ENCODE measurements at places on chromosomes 5 and 9.

DNA sequence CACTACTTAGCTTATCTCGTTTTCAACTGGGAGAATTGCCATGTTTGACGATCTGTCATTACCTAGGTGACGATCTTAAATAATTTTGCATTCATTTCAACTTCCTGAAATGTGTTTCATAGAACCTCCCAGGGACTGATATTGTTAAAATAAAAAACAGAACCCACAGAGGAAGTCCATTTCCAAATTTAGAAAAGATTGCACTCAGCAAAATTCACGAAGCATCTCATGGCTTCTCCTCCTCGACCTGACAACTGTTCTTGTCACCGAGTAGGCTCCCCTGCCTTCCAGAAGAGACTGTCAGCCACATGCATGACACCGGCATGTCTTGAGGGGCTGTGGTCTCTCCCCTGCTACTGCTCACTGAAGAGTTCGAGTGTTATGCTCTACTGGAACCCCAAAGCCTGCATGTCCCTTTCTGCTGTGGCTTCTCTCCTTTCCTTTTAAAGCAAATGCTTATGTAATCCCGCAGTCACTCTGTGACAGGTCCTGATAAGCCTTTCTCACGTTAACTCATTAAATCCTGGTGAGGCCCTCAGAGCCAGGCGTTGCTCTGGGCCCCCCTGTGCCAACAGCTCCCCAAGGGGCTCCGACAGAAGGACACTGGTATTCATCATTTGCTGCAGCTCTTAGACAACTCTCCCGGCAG, 26.8 kb upstream of the ANKRD33B start:
- DNase-seq = no peak

DNA sequence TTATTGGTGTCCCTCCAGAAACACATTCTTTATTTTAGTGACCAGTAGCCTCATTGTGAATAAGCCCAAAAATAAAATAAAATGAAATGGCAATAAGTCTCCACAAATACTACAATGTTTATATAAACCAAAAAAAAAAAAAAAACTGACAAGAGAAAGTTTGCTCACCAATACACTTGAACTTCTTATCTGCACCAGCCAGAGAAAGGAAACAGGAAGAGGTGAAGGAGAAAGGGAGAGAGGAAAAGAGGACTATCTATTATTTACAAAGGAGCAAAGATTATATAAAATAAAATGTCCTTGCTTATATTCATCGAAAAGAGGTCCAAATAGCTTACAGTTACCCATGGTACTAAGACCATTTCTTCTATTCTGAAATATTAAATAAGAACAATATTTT, 176.4 kb upstream of the CCNG1 start:
- DNase-seq = no peak

GRCh38 chr9:114283551-114284111, 39.3 kb upstream of the ORM1 start:
- no peak for DNase-seq

GRCh38 chr5:35919191-35919590, 19.2 kb downstream of the CAPSL start:
- no peak for DNase-seq

GRCh38 chr5:124677374-124678351, 68.8 kb downstream of the ZNF608 start:
- no peak for DNase-seq

GRCh38 chr9:6917162-6917561, 159.4 kb downstream of the KDM4C start:
- no peak for DNase-seq

DNA sequence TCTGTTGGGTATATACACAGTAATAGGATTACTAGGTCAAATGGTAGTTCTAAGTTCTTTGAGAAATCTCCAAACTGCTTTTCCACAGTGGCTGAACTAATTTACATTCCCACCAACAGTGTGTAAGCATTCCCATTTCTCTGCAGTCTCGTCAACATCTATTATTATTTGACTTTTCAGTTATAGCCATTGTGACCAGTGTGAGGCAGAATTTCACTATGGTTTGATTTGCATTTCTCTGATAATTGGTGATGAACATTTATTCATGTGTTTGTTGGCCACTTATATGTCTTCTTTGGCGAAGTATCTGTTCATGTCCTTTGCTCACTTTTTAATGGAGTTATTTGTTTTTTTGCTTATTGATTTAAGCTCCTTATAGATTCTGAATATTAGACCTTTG, 596.2 kb upstream of the DAB2 start:
- DNase-seq = no peak

- no peak for DNase-seq
These were observed 508.1 kb downstream of the NR2F1-AS1 start for GRCh38 chr5:93072831-93073459.

DNA sequence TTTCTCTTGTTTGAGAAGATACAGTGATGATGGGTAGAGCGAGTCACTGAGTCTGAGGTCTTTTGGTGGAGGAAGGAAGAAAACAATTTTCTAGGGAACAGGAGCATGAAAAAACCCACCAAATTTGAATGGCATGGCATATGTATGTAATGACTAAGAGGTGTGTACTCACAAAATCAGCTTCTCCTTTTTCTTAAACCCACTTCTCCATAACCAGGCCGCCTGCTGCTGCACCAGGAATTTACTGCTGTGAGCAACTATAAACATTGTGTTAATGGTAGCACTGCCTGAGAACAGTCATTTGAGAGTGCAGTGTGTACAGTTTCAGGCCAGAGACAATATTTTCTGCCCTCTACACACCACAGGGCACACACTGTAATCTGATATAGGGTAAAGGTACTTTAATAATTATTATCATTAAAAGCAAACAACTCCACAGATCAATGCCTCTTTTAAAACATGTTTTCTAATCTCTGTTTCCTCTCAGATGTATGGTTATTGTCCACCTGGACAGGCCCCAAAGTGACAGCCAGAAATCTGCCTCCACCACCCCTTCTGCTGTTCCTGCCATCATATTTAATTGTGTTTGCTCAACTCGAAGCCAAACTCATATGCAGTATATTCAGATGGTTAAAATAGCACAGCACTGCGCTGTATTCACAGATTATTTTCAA, 241.6 kb downstream of the KIAA0825 start:
- no peak for DNase-seq

DNA sequence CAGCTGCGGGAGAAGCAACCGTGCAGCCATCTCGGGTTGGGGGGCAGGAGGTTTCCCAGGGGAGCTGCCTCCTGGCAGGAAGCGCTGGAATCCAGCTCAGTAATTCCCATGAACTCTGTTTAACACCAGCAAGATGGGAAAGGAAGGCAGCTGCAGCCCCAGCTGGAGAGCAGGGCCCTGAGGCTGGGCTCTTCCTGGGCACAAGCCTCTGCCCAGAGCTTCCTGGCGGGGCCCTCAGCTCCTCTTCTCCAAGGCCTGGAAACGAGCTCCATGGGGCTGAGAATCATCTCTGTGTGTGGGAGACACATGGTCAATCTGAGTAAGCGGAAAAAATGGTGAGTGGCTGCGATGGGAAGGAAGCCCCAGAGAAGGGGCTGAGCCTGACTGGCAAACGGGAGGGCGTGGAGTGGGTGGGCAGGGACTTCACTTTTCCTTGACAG, 6.3 kb downstream of the MRPL36 start:
- DNase-seq = no peak

GRCh38 chr9:4170231-4170630, 129.6 kb downstream of the GLIS3 start:
- DNase-seq = no peak

DNA sequence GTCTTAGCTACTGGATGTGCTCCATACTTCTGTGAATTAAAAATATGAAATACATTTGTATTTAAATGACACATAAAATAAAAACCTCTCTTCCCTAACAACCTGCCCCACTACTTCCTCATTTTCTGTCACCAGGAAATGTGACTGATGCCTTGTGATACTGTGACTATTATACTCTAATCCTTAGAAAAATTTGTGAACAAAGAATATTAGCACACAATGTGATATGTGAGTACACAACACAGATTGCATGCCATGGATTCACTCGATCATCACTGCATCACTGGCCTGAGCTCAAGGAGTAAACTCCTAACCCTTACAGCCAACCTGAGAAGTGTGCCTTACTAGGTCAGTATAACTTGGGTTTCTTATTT, 281.0 kb downstream of the EFNA5 start:
- no peak for DNase-seq

GRCh38 chr9:19464764-19465585, 56.2 kb downstream of the ACER2 start:
- peak; percentile 36 for DNase-seq

GRCh38 chr5:122173474-122174415, 44.4 kb downstream of the ZNF474 start:
- DNase-seq = no peak

DNA sequence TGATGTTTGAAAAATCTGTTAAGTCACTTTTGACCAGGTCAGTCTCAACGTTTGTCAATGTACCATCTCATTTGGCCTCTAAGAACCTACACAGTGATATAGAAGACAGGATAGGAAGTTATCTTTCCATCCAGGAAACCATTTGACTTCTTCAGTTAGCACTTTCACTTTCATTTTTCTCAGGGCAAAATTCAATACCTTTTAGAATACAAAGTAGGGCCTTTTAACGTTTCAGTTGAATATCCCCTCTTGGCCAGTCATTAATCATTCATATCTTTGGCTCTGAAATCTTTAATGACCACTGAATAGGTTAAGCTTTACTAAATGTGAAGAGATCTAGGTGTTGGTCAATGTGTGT, 101.1 kb upstream of the GNAQ start:
- no peak for DNase-seq

GRCh38 chr5:81530919-81531318, 137.0 kb upstream of the ACOT12 start:
- DNase-seq = no peak

DNA sequence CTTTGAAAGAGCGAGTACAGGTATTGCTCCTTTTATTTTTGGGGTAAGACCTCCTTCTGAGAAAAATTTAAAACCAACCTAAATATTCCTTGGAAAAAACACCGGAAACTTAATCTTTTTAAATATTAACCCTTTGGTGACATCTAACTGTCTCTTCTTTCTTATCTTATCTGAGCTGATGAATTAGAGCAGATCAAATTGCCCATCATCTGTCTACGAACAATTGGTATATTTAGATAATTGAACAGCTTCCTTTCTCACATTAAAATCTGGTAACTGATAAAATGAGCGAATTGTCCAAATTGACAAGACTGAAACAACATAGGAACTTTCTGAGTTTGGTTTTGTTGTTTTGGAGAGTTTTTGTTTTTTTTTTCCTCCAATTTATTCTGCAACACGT, 2.0 kb downstream of the ISL1 start:
- no peak for DNase-seq

- DNase-seq = no peak
These were observed 59.9 kb downstream of the SUB1 start for GRCh38 chr5:32645246-32645645.

DNA sequence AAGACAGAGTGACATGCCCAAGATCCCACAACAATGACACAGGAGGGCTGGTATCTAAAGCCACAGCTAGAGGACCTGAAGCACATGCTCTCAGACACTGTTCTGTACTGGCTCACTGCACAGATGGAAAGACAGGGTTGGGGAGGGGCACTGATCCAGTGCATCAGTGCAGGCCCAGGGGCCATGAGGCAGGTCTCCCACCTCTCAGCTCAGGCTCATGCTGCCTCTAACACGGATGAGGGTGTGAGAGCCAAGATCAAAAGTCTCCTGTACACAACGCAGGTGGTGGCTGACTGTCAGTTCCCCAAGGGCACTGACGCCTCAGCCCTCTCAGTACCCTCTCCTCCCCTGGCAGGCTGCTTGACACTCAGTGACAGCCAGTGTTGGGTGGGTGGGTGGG, 10.9 kb downstream of the RAPGEF1 start:
- DNase-seq = no peak

- DNase-seq = no peak
These were observed 95.2 kb upstream of the PAPPA start for GRCh38 chr9:116058421-116058820.

DNA sequence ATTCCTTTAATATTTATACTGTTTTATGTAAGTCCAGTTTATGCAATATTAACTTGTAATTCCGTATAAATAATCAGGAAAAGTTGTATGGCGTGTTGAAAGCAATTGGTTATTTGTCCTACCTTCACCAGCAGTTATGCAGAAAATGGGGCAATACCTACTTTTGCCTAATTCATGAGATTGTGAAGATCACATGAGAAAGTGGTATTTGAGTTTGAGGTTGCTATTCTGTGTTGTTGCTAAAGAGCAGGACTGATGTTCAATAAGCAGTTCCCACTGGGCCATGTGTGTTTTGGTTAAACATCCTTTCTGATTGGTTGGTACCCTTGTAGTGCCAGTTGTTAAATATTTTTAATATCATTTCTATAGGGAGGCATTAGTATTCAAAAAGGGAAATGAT, 3.2 kb downstream of the TGFBR1 start:
- no peak for DNase-seq

GRCh38 chr9:72327631-72328030, 37.4 kb downstream of the ZFAND5 start:
- DNase-seq = no peak

DNA sequence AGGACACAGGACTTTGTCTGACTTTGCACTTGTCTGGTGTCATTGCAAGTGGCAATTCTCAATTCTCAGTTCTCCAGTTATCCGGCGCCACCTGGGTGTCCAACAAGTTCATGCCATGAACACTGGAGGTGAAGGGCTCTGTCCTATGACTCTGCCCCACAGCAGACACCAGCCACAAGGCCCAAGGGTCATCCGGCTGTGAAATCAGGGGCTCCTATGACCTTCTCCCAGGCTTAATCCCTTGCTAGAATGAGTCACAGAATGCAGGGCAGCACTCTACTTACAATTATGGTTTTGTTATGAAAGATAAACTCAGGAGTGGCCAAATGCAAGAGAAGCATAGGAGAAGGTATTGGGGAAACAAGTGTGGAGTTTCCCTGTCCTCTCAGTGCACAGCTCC, 392.0 kb downstream of the GADD45G start:
- no peak for DNase-seq

GRCh38 chr9:90020276-90020871, 415.6 kb downstream of the GADD45G start:
- DNase-seq = no peak

DNA sequence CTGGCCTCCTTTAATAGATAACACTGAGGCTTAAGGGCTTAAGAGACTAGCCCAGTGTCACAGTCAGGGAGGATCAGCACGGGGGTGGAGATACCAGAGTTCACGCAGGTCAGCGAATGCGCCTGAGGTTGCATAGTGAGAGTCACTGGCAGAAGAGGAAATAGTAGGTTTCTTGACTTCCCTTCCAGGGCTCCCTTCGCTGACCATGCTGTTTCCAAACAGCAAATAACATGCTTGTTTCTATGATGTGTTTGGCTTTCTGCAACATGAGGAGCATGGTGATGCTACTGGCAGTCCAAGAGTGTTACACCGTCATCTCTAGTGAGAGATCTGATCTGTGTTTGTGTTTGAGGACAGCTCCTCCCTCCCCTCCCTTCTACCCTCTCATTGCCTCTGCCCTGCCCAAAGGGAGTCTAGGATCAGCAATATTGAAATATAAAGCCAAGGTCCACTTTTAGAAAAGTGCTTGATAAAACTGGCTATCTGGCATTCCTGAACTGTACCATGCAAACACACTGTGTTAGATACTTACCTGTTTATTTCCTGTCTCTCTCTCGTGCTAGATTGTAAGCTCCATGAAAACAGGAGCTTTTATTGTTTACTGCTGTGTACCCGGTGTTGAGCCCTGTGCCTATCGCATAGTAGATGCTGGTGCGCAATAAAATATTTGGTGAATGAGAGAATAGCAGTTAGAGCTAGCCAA, 12.3 kb downstream of the TLE4 start:
- no peak for DNase-seq

Data from stimulated activated CD8-positive, alpha-beta memory T cell treated with anti-CD3 and anti-CD28 coated beads, Interleukin-2, amount 100 ng/mL, for 1 hour (primary cell).